Nephron progenitor cell (in vitro differentiated cells): ENCODE measurements at places on chromosomes 12 and 14.

DNA sequence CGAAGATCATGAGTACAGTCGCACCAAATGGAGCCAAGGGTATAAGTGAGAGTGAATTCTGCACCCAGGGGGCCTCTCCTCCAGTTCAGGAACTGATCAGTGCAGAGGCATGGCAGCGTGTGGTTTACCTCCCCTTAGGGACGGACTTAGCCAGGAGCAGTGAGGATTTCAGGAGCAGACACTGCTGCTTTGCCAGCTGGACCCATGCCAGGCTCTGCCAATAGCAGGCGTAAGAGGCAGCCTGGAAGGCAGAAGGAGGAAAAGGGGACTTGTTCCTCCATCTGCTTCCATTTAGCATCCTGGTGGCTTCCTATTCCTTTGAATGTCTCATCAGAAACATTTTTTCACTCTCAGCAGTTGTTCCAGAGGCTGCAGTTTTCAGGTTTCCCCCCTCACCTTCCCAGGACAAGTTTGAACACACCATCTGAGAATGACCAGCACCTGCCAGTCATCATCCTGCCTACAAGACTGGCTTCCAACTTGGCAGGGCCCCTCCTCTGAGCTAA is 137.0 kb upstream of the LMNTD1 start:
- no peak for DNase-seq

- DNase-seq, result no peak
Observed at GRCh38 chr14:54808326-54809161, 94.1 kb downstream of the GCH1 start.

GRCh38 chr14:39302124-39302810 is 68.6 kb downstream of the MIA2 start:
- DNase-seq, result no peak

DNA sequence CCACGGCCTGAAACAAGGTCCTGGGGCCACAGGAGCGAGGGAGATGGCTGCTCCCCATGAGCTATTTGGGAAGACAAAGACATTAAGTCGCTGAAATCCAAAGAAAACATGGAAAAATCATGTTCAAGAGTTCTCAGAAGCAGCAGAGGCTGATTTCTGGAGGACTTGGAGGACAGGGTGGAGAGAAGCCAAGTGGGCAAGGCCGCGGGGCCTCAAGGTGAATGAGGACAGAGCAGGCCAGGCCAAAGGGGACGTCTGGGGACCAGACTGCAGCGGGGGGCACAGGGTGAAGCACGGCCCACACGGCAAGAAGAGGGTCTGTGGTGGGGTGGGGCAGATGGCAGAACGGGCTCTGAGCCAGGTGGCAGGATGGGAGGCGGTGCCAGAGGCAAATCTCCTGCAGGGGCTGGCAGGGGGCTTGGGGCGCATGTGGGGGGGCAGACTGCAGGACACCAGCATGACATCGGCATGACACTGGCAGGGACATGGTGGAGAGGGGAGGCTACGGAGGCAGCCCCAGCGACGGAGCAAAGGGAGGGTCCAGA is 48.9 kb downstream of the RNF34 start:
- DNase-seq, result no peak

- no peak for DNase-seq
Observed at GRCh38 chr12:89484470-89484869, 40.1 kb downstream of the GALNT4 start.

GRCh38 chr12:45304514-45305178 is 88.8 kb downstream of the ANO6 start:
- DNase-seq, result no peak

GRCh38 chr12:4787965-4788364 is 67.8 kb downstream of the GALNT8 start:
- peak; percentile 68 for DNase-seq

DNA sequence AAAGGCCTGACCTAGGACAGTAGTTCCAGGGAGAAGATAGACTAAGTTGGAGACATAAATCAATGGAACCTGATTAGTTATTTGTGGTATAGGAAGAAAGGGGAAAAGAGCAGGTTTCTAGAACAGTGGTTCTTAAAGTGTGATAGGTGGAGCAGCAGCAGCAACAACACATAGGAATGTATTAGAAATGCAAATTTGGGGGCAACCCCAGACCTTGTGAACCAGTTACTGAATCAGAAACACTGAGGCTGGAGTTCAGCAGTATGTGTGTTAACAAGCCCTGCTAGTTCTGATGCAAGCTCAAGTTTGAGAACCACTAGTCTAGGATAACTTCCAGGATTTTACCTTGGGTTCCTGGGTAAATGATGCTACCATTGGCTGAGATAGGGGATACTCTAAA is 308.7 kb downstream of the EMP1 start:
- DNase-seq, result no peak

- no peak for DNase-seq
Observed at GRCh38 chr12:27769142-27769673, 10.8 kb upstream of the KLHL42 start.

GRCh38 chr12:2640709-2641108 is 154.1 kb upstream of the FKBP4 start:
- no peak for DNase-seq

DNA sequence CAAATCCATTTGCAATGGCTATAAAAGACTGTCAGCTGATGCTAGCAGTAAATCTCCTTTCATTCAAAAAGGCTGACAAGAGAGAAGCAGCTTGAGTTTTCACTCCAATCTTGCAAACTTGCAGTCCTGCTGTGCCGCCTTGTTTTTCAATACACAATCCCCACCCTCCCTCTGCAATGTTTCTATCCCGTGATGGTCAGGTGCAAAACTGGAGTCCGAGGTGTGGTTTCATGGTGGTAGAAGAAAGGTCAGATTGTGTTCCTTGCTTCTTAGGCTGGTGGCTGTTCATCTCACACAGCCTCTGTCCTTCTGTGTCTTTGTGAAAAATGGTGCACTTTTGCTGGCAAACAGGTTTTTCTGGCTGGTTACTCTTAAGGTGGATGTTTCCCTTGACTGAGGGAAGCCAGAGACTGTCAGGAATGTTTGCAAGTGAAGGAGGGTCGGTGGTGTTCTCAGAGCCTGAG is 27.7 kb upstream of the TBX3 start:
- no peak for DNase-seq

DNA sequence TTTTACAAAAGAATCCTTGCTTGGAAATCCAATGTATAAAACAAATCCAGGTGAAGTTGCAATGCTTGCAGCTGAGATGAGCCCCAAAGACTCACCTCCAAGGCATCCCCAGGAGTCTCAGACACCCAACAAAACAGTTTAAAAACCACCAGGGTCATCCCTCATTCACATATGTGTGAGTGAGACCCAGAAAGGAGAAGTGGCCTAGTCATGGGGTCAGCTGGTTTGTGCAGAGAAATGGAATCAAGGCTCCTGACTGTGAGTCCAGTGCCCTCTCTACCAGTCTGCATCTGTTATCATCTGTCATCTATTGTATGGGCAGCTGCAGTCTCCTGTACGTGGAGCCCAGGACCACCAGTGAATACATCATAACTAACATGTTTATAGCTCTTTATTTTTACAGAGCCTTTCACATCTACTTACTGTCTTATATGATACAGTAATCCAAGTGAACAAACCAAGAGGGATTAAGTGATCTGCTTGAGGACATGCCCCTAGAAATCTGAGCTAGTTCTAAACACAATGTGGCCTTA is 27.1 kb downstream of the PLEKHG7 start:
- no peak for DNase-seq

DNA sequence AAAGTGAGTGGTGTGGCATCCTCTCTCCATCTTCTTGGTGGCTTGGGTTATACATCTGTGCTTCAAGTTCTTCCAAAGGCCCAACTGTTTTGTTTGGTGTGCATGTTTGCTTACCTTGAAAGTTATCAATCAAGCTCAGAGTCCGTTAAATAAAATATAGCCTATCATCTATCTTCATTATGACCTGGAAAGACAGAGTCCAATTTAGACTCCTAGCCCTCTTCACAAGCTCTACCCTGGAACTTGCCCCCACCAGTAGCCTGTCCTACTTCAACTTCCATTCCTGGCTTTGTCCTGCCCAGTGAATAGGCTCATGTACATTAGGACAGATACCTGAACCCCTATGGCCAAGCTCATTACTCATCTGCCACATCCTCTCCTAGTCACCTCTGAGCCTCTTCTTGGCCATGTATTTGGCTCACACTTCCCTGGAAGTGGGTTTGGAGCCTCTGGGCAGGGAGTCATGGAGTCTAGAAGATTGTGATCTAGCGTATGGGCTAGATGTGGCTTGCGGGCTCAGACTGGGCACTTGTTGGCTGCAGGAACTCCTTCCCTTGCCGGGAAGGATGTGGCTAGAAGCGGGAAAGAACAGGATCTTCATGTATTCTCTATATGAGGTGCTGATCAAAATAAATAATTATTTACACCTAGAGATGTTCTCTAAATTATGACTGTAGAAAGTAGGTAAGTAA is 6.4 kb upstream of the SSTR1 start:
- DNase-seq, result no peak

GRCh38 chr12:120126635-120127005 is 10.1 kb upstream of the RAB35 start:
- DNase-seq, result no peak

DNA sequence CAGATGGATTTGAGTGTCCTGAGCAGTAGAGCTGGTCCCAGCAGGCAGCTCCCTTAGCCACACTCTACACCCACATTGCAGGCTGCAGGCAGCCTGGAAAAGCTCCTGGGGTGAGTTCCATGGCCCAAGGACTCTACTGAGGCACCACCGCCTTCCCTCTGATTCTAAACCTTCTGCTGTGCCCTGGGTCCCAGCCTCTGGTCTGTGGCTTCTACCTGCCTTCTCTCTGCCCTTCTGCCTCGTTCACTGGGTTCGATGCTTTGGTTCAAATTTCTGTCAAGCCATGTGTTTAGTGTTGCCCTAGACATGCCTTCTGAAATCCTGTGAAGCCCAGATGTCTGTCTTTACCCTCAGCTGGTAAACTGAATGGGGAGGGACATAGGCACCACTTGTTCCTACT is 1.5 kb upstream of the FGF6 start:
- no peak for DNase-seq

DNA sequence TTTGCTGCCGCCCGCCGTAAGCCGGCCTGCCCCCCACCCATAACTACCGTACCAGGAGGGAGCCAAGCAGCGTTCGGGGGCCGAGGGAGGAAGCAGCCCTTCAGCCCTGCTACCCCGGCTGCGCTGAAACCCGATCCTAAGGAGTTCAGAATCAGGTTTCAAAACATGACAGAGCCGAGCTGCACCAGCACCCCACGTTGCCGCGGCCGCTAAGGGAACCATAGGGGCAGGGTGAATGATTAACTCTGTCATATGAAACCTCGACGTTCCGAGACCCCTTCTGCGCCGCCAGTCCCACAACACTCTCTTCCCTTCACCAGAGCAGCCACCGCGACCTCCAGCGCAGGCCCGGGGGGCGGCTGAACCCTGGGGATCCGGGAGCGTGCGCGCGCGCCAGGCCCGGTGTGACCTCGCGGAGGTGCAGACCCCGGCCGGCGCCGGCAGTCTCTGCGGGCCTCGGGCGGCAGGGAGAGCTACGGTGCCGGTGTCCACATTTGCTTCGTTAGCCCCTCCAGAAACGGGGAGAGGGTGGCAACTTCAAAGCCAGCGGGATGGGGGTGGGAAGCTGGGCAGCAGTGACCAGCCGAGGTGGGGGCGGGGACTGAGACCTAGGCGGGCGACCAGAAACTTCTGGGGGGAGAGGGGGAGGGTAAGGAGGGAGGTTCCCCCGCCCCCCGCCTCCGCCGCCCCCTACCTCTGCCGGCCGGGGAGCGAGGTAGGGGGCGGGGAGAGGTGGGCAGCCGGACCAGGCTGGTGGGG is 1.6 kb downstream of the SIX4 start:
- peak; percentile 79 for DNase-seq

- no peak for DNase-seq
Observed at GRCh38 chr14:85978582-85979250, 448.8 kb downstream of the FLRT2 start.

GRCh38 chr12:76312315-76312714 is 35.9 kb downstream of the BBS10 start:
- no peak for DNase-seq

DNA sequence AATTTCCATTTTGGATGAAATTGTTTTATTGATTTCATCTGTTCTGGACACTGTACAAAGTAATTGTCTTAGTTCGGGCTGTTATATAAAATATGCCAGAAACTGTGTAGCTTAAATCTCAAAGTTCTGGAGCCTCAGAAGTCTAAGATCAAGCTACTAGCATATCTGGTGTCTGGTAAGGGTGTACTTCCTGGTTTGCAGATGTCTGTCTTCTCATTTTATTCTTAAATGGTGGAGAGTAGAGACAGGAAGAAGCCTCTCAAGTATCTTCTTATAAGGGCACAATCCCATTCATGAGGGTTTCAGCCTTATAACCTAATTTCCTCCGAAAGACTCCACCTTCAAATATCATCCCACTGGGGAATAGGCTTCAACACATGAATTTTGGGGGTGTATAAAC is 51.3 kb downstream of the MON2 start:
- no peak for DNase-seq

- DNase-seq, result no peak
Observed at GRCh38 chr12:50625029-50625925, 120.5 kb downstream of the DIP2B start.

GRCh38 chr14:105390849-105391500 is 7.4 kb upstream of the TEX22 start:
- no peak for DNase-seq

DNA sequence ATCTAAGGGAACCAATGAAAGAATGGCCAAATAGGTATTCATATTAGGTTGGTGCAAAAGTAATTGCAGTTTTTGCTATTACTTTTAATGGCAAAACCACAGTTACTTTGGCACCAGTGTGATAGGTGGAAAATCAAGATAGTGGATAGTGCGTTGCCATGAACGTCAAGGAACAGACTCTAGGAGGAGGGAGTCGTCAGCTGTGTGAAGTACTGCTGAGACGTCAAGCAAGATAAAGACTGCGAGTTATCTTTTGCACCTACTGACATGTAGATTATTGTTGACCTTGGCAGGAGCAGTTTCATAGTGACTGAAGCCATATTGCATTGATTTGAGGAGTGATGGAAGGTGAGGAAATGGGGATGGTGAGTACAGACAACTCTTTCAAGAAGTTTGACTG is 8.3 kb downstream of the YLPM1 start:
- DNase-seq, result no peak

GRCh38 chr12:122318607-122319605 is 52.6 kb upstream of the VPS33A start:
- no peak for DNase-seq

- no peak for DNase-seq
Observed at GRCh38 chr12:41264281-41264680, 76.2 kb downstream of the PDZRN4 start.

GRCh38 chr12:131241517-131241916 is 287.8 kb downstream of the ADGRD1 start:
- no peak for DNase-seq
